ENCODE measurements at places on chromosomes 12 and 14.

- DNase-seq: no peak
Measured at GRCh38 chr14:93967637-93968250, 8.6 kb downstream of the ASB2 start.

DNA sequence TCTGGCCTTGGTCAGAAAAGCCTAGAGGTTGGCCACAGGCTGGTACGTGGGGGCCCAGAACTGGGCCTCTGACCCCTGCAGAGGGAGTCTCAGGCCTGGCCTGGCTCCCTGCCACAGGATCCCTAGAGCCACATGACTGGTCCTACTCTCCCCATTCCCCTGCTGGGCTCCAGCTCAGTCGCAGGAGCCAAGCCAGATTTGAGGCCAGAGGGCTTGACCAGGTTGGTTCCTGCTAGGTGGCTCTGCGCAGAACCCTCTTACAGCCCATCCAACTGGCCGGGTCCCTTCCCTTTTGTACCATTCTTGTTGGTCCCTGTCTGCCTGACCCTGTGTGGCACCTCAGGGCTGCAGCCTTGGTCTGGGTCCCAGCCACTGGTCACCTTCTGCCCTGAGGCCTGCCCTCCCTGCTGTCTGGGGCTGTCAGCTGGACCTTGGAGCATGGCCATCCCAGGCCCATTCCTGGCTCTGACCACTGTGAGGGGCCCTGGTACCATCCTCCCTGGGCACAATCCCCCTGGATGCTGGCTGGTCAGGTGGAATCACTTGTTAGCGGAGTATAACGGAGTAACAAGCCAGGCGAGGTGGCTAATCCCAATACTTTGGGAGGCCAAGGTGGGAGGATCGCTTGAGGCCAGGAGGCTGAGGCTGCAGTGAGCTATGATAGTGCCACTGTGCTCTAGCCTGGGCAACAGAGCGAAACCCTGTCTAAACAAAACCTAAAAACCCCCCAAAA is 22.9 kb upstream of the PPP1R13B start:
- no peak for DNase-seq

- no peak for DNase-seq
Measured at GRCh38 chr12:109151457-109151856, 35.1 kb downstream of the ACACB start.

- no peak for DNase-seq
Measured at GRCh38 chr14:95156161-95157047, 925 bp downstream of the DICER1 start.

- no peak for DNase-seq
Measured at GRCh38 chr12:53500142-53500775, 824 bp upstream of the TARBP2 start.

- no peak for DNase-seq
Measured at GRCh38 chr14:103360548-103360947, 24.7 kb upstream of the MARK3 start.

- no peak for DNase-seq
Measured at GRCh38 chr12:107801150-107801549, 26.6 kb downstream of the ASCL4 start.

GRCh38 chr14:28966416-28967233 is 200.0 kb downstream of the FOXG1 start:
- peak; percentile 16 for DNase-seq

DNA sequence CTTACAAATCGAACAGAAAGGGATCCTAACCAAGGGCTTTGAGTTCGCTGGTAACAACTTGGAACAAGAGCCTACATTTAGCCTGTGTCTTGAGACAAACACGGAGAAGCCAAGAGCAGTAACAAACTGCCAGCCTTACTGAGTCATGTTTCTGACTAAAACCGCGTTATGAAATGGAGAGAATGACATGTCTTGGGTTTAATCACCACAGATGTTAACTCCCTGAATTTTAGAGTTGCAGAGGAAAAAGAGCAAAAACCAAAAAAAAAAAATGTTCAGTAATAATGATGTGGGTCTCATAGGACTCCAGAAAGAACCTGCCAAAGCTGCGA is 1.0 kb downstream of the BLTP3B start:
- peak; percentile 68 for DNase-seq

DNA sequence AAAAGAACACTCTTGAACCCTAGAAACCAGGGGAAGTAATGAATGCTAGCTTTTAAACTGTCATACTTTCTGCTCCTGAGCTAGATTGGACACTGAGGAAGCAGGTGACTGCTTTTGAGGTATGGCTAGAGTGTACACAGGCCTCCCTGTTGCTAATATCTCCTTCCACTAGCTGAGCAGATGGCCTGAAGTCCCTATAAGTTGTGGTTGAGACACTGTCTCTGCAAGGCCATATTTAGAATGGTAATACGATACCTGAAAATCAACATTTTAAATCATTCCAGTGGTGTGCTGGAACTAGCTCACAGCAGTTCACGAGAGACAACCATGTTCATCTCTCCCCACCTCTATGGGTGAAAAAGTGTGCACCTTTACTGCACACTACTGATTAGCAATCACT is 46.4 kb upstream of the BMP4 start:
- DNase-seq: no peak

DNA sequence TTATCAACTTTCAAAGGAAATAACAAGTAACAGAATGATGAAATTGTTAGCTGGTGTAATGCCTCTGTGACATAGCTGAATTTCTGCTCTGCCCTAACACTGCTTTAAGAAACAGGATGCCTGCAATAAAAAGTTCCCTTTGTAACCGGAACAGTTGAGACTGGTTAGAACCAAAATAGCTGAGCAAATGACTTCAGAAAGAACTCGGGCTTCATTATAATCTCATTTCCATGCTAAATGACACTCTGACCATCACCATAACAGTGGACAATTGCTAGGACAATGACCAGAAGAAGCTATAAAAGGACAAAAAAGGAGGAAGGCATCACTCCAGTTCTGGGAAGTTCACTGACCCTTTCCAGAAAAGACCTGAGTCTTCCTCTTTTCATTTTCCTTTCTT is 23.5 kb upstream of the PYGL start:
- no peak for DNase-seq

DNA sequence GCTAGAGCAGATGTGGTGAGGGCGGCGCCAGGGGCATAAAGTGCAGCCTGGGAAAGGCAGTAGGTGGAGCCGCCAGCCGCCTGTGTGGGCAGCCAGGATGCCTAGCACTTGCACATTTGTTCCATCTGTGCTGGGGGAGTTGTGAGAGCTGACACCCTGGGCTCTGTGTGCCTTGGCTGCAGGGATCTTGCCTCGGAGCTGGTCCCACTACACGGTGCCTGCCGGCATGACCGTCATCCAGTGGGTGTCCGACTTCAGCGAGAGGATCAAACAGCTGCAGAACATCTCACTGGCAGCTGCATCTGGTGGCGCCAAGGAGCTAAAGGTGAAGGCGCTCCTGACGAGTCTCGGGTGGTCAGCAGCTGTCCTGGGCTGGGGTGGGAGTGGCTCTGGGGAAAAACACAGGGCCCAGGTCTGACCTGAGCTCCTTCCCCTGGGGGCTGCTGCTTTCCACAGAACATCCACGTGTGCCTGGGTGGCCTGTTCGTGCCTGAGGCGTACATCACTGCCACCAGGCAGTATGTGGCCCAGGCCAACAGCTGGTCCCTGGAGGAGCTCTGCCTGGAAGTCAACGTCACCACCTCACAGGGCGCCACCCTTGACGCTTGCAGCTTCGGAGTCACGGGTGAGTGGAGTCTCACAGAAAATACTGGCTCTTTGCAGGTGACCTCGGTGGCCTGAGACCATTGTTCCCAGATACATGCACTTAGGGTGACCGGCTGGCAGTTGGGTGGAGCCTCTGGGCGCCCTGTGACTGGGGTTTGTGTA is 37.4 kb downstream of the HSP90AA1 start:
- DNase-seq: no peak

GRCh38 chr12:131928080-131928710 is 881 bp upstream of the PUS1 start:
- DNase-seq: no peak

DNA sequence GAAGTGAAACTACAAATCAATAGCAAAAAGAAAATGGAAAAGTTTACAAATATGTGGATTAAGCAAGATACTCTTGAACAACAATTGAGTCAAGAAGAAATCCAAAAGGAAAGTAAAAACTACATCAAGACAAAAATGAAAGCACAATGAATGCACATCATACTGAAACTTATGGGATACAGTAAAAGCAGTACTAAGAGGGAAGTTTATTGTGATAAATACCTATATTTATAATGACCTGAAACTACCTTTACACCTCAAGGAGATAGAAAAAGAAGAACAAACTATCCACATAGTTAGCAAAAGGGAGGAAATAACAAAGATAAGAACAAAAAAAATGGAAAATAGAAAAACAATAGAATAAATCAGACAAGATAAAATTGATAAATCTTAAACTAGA is 375.0 kb downstream of the TRHDE start:
- DNase-seq: no peak

DNA sequence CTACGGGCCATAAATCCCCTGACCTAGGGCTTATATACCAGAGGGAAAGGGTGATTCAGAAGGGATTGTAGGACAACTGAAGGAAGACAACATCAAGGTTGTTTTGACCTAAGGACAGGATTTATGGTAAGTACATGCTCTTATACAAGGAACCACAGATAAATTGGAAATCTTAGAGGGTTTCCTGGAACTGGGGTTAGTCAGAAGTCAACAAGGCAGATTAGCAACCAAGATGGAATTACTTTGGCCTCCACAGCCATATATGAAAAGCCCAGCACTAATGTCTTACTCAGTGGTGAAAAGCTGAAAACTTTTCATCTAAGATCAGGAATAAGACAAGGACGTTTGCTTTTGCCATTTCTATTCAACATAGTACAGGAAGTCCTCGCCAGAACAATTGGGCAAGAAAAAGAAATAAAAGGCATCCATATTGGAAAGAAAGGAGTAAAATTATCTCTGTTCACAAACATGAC is 5.4 kb downstream of the TMBIM4 start:
- DNase-seq: no peak

GRCh38 chr12:55008944-55009585 is 10.7 kb upstream of the NEUROD4 start:
- DNase-seq: no peak

GRCh38 chr12:121857322-121858246 is 1.1 kb downstream of the HPD start:
- no peak for DNase-seq

DNA sequence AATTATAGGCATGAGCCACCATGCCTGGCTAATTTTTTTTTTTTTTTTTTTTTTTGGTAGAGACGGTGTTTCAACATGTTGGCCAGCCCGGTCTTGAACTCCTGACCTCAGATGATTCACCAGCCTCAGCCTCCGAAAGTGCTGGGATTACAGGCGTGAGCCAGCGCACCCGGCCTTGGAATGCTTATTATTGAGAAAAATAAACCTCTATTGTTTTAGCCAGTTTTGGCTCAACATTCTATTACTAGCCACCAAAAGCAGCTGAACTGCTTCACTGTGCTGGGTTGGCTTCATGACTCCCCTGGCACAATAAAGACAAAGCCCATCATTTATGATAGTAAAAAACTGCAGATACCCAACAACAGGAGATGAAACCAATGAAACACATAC is 93.5 kb upstream of the CEP83 start:
- DNase-seq: peak; percentile 55

- no peak for DNase-seq
Measured at GRCh38 chr14:89258728-89259273, 158.2 kb downstream of the FOXN3 start.

DNA sequence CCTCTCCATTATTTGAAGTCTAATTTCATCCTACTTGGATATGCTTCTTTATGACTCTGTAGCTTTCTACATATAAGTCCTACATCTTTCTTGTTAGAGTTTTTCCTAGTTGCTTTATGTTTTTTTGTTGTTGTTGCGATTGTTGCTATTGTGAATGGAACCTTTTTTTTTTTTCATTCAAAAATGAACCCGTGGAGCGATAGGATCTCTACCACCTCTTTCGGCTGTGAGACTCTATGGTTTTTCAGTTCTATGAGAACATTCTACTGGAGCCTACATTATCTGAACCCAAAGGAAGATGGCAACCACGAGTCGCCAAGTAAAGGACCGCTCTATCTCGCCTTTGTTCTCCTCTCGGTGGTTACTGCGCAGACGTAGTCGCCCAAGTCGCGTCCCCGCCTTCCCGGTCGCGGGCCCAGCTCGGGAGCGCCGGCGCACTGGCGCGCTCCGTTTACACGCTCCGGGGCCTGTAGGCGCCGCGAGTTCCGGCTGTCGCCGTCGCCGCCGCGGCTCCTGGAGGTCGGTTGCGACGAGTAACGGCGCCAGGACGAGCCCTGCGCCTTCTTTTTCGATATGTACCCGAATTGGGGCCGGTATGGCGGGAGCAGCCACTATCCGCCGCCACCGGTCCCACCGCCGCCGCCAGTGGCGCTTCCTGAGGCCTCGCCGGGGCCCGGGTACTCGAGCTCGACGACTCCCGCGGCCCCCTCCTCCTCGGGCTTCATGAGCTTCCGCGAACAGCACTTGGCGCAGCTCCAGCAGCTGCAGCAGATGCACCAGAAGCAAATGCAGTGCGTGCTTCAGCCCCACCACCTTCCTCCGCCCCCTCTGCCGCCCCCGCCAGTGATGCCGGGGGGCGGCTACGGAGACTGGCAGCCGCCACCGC is at the start of gene YLPM1:
Gene YLPM1 (plus strand): TSS at position 400 of the 886 bp plus-strand sequence. CDS start 174 bp downstream, at position 574.
- DNase-seq: peak; percentile 92

DNA sequence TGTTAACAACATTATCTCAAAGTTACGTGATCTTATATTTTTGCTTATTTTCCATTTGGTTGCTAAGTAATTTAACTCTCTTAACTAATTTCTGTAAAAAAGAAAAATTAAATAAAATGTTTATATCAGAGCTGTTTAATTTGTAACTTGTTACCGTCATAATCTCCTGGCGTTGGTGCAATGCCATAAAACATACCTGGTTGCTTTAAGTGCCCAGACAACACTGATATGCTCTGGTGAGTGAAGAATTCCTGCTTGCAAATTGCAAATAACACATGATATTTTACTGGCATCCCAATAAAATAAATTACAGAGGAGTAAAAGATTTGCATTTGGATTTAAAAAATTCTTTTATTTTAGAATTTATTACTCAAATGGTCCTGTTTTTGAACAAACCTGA is 640.1 kb upstream of the MIS18BP1 start:
- no peak for DNase-seq

- DNase-seq: no peak
Measured at GRCh38 chr14:60304509-60304908, 55.5 kb downstream of the PPM1A start.

DNA sequence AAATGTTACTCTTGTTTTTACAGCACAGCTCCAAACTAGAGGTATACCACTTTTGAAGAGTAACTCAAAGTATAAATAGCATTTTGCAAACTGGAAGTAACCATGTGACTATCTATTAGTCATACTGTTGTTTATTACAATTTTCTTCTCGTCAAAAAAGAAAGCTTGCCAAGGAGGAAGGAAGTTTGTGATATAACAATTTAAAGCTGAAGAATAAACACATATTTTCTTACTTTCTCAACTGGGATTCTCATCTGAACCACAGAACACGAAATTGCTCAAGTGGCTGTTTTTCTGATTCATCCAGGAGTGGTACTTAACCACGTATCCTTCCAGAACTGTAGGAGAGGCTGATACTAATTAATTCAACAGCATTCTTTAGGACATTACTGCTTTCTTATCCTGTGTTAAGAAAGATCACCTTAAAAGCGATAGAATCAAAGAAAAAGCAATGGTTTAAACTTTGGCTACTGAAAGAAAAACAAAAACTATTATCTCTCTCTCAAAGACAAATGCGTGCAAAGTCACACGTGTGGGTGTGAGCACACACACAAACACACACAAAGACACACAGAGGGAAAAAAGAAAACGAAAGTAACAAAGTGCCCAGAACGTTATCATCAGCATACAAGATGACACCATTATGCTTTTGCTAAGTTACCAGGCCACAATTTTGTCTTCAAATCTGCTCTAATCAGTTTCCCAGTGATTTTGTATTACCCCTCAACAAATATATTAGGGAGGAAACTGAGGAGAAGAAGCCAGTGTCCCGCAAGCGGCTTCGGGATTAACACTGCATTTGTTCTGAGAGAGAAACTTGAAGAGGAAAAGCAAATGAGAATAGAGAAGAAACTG is at the start of gene CLEC2B:
Gene CLEC2B (minus strand): TSS at position 48 of the 855 bp plus-strand sequence.
- DNase-seq: peak; percentile 39

Data from epithelial cell of proximal tubule (primary cell).